Head of caudate nucleus (tissue), 42 donors: ENCODE measurements at places on chromosomes 13 and 19.

GRCh38 chr13:66994097-66994496 lies 236.0 kb downstream of the PCDH9 start:
- DNase-seq: peak; percentile 87

DNA sequence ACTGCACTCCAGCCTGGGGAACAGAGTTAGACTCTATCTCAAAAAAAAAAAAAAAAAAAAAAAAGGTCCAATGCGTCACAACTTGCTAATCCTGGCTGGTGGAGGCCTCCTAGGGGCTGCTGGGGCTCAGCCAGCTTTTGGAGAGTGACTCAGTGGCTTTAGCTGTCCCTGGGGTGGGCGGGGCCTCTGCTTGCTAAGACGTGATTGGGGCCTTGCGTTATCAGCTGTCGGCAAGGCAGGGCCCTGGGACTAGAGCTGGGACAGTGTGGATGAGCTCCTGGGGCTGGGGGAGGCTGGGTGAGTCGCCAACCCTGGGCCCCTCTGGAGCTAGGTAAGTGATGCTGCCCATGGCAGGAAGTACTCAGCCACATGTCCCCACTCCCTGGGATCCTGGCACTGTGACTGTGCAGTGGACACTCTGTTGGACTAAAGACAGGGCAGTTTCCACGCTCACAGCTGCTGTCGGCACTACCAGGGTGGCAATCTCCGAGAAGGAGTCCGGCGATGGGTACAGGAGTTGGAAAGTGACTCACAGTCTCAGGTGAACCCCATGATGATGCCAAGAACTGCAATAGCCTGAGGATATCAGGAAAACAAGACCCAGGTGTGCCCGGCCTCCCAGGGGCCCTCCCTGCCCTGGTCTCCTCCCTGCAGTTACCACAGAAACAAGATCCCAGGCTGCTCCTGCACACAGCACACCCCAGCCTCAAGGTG lies 32.2 kb downstream of the F2RL3 start:
- DNase-seq: no peak

- DNase-seq: no peak
These were observed 2.8 kb upstream of the CEACAM5 start for GRCh38 chr19:41705393-41706174.

DNA sequence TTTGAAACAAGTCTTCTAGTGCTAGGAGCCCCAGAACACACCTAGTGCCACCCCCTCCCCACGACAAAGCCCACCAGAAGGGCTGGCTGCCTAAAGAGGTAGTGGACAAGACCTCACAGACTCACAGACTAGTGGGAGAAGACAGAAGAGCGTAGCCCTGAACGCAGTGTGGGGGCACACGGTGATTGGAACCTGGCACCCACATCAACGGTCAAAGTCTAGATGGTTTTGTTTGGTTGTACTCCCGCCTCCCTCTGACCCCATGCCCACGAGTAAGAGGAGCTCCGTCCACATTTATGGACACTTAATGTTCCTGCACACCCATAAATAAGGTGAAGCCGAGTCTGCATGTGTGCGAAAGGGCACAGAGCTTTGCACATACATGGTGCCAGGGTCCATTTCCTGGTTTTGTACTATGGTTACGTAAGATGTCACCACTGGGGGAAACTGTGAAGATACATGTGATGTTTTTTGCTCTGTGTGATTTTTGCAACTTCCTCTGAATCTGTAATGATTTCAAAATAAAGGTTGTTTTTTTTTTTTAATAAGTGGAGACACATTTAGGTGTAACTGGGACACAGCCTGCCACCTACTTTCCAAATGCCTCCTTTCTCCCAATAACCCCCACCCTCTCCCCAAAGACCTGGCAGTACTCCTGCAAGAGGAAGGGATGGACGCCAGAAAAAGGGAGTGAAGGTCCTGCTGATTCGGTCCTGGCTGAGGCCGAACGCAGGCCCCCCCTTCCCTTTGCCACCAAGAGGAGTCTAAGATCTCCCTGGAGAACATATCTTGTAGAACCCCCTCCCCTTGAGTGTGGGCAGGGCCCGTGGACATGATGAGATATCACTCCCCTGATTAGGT lies 72.8 kb downstream of the GNG7 start:
- no peak for DNase-seq

- DNase-seq: no peak
These were observed 5.3 kb upstream of the RNF6 start for GRCh38 chr13:26227166-26227971.

DNA sequence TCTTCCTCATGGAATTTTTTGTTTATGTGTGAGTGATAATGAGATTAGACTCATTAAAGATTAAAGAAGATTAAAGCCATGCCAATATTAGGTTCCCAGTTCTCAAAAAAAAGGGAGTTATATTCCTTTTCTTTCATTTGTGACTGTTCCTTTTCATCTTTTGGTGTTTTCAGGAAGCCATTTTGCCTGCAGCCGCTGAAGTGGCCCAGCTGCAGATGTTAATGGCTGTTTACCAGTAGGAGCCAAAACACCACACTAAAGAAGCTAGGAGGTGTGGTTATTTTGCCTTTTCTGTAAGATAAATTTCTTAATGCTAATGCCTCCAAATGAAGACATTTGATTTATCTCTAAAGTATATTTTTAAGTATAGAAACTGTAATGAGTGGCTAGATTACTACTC lies 36.3 kb downstream of the ITGBL1 start:
- DNase-seq: no peak

- no peak for DNase-seq
These were observed 69.7 kb upstream of the SLC15A1 start for GRCh38 chr13:98822225-98822606.

DNA sequence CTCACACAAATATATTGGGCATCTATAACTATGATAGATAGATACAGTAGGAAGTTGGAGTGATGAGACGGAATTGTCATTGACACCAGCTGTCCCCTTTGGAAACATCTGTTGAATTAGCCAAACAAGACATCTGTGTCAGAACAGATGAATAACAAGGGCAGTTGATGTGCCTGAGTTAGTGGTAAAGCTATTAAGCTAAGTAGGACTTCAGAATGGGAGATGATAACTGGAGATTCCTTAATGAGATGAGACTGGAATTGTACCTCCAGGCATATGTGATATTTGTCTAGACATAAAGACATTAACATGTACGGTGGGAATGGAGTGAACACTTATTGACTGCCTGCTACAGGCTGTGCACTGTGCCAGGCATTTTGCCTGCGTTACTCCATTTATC lies 78.7 kb downstream of the MBNL2 start:
- no peak for DNase-seq

- no peak for DNase-seq
These were observed 71.8 kb downstream of the PEPD start for GRCh38 chr19:33449799-33450198.

DNA sequence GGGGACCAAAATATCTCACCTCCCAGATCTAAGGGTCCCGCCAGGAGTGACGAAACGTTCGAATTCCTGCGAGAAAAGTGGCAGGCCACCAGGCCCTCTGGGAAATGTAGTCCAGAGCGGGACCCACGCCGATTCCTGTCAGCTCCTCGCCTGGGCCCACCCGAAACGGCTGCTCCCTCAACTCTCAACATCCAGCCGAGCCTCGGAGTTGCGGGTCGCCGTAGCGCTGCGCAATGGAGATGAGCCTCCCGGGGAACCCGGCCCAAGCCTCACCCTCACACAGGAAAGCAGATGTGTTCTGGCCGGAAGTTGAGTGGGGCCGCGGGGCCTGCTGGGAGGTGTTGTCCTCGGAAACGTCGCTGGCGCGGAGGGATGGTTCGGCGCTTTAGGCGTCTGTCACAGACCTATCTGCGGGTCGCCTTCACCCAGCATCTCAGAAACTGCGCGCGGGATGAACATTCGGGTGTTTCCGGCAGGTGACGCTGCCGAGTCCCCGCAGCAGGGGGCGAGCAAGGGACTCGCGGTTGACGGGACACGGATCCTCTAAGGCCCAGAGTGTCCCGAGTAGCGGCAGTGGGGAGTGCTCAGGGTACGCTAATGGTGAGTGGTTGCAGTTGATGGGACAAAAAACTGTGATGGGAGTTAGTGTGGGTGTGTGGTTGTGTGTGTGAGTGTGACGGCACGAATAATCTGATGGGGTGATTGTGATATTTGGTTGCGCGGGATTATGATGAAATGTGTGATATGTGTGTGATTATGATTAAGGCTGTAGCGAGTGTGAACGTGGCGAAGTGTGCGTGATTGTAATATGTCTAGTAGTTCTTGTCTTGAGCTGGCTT lies at the start of the genes ZNF568 and ZNF829:
Gene ZNF568 (plus strand): TSS at position 341 of the 839 bp plus-strand sequence. CDS start 6,439 bp downstream, outside the sequence.
Gene ZNF829 (minus strand): TSS at position 300 of the 839 bp plus-strand sequence. CDS start 1,124 bp downstream, outside the sequence.
- peak; percentile 96 for DNase-seq

DNA sequence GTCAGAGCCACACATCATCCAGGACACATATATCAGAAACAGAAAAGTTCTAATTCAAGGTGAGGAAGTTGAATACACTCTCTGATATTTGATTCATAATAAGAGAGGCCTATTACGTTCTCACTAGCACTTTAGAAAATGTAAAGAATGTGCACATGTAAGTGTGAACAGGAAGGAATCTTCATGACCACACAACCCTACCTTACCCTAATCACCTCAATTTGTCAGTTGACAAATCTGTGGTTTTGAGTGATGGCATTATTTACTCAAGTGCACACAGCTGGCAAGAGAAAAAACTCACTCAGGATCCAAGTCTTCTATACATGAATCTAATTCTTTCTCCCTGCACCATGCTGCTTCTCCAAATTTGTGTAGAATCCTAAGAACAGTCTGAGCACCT lies 445.8 kb downstream of the SUCLA2 start:
- no peak for DNase-seq

DNA sequence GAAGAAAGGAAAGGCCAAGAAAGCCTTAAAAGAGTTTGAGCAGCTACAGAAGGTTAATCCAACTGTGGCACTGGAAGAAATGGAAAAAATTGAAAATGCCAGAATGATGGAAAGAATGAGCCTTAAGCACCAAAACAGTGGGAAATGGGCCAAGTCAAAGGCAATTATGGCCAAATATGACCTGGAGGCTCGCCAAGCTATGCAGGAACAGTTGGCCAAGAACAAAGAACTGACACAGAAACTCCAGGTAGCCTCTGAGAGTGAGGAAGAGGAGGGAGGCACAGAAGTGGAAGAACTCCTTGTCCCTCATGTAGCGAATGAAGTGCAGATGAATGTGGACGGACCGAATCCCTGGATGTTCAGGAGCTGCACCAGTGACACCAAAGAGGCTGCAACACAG lies 5.1 kb downstream of the UTP14C start:
- no peak for DNase-seq

DNA sequence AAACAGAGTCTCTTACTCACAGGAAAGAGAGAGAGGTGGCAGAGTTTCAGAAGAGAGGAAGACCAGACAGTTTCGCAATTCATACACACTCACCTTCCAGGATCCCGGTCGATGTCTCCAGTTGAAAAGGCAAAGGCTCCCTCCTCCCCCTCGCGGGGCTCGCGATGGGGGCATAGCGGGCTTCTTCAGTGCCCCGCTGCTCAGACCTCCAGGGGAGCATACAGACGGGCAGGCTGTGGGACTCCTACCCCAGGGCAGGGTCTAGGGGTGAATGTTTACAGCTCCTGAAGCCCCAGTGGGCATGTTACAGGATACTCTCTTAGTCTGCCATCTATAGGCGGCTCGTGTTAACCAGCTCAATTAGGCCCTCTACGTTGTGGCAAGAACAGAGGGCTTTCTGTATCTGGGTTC lies 139.2 kb downstream of the SLITRK5 start:
- DNase-seq: no peak

DNA sequence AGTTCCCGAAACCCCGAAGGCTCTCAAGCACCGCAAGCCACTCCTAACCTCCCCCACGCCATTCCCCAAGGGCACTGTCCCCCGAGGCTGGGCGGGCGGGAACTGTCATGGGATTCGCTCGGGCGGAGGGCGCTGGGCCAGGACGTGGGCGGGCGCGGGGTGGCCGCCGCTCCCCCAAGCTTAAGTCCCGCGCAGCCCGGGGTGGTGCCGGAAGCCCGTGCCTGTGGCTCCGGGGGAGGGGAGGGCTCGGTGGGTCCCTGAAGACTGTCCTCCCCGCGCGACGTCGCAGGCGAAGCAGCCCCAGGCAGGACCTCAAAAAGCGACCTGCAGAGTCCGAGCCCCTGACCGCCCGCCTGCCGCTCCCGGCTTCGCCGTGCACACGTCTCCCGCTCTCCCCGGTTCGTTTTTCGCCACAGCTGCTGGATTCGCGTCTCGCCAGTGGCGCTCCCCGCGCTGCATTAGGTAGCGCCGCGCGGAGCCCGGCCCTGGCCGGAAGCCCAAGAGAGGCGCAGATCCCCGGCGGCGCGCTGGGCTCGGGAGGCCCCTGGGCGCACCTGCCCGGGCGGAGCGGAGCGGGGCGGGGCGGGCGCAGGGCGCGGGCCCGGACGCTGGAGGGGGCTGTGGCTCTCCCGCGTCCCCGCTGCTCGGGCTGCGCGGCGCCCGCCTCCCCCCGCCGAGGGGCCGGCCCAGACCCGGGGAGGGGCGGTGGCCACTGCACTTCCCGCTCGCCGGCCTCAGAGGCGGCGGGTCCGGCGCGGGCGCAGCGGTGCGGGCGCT lies at the start of gene FARP1:
Gene FARP1 (plus strand): TSS at position 715 of the 777 bp plus-strand sequence. CDS start 70,149 bp downstream, outside the sequence.
- peak; percentile 45 for DNase-seq

- DNase-seq: no peak
These were observed 99.5 kb upstream of the TMTC4 start for GRCh38 chr13:100773923-100774663.

DNA sequence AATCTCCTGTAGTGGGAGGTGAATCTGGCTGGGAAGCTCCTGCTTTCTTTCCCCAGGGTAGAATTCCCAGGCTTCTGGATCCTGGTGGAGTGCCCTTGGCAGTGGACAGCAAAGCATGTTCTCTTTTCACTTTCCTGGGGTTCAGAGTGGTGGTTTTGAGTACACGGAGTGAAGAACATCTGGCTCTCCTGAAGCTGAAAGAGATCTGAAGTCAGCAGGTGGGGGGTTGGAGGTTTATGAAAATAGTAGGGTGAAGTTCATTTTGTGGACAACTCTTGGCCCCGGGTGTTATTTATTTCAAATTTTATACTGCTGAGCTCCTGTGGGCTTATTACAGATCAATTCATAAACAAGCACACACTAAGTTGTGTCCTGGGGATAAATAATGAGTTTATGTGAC lies 497.3 kb downstream of the KLF5 start:
- DNase-seq: no peak

DNA sequence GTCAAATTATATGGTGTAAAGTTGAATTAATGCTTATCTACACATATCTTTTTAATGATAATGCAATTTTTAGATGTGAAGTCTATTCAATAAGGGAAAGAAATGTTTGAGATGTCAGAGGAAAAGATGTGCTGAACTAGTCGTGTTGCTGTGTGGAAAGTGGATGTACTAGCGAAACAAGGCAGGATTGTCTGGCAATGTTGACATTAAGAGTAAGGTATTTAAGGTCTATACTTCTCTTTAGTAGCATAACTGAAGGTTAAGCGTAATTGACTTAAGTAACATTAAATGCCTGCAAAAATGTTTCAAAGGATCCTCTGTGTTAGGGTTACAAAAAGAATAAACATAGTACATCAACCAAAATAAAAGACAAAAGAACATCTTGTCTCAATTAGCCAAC lies 787.3 kb upstream of the KLHL1 start:
- DNase-seq: no peak

- no peak for DNase-seq
These were observed 381.3 kb downstream of the ENOX1 start for GRCh38 chr13:43405457-43405856.

- no peak for DNase-seq
These were observed 518.6 kb downstream of the SLITRK5 start for GRCh38 chr13:88189728-88190127.

DNA sequence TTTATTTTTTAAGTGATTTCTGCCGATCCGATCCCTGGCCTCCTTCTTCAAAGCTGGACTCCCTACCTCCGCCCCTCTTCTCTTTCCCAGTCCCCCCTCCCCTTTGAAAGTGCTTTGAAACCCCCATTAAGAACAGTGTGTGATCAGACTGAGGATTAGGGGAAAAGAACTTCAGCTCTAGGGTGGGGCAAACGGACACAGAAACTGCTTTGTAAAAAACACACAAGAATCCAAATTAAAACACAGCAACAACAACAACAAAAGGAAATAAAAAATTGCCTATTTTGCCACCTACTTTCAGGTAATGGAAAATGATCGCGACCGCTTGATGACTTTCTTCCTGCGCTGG lies 1.4 kb downstream of the SPRY2 start:
- no peak for DNase-seq
